ENCODE measurements at places on chromosomes 3 and 15. TPM values are rescaled to one million over a fixed set of nuclear protein-coding genes. Genes with fewer than 3 reads are reported as not detected.
A peak's percentile ranks its signal among the peaks of the same experiment; 100 is the strongest.

DNA sequence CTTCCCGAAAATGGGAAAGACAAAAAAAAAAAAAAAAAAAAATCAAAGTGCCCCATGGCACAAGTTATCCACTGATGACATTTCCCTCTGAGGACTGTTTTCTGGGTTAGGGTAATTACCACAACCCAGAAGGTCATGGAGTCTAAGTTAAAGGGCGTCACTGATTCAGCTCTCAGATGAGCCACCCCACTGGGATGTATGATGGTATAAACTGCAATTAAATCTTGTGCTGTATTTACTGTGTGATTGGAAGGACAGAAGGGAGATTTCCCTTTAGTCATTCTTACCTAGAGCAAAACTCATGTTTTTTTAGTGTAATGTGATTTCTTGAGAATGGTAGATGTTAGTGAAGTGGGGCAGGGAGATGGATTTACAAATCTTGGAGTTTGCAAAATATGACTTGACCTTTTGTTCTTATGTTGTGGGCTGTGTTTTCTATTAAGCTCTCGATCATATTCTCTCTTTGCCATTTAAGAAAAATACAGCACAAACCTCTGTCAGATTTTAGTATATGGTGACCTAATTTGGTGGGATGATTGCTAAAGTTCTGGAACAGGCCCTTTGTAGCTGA lies 244.2 kb downstream of the PTPRG start:
- no peak overlapping the region for H3K4me3 ChIP-seq
- DNase-seq = no peak
- H3K36me3 ChIP-seq = no peaks in the 10 kb centered on the region
- no peak overlapping the region for H3K27ac ChIP-seq
- H3K27me3 ChIP-seq = no peaks in the 10 kb centered on the region

- DNase-seq = no peak
- H3K36me3 ChIP-seq = no peaks in the 10 kb centered on the region
- H3K4me3 ChIP-seq = no peak overlapping the region
- H3K27ac ChIP-seq = no peak overlapping the region
- H3K4me1 ChIP-seq = peaks cover 14% of the 10 kb centered on the region
These were observed 11.6 kb upstream of the PLD1 start for GRCh38 chr3:171821778-171822358.

GRCh38 chr15:57090496-57090859 lies 172.0 kb downstream of the TCF12 start:
- H3K27ac ChIP-seq = no peak overlapping the region
- no peaks in the 10 kb centered on the region for H3K27me3 ChIP-seq
- peak; percentile 27 for DNase-seq
- no peaks in the 10 kb centered on the region for H3K4me1 ChIP-seq

DNA sequence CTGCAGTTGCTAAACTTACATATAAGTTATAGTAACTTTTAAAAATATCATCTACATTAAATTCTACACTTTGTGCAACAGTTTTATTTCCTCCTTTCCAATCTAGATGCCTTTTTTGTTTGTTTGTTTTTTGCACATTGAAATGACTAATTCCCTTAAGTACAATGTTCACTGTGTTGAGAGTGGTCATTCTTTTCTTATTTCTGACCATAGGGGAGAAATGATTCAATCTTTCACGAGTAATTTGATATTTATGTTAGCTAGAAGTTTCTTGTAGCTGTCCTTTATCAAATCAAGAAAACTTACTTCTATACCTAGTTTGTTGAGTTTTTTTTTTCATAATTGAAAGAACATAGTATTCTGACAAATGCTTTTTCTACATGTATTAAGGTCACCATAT lies 85.0 kb upstream of the CBLB start:
- H3K27me3 ChIP-seq = no peaks in the 10 kb centered on the region
- H3K4me1 ChIP-seq = peaks cover 3% of the 10 kb centered on the region
- no peak overlapping the region for H3K27ac ChIP-seq
- H3K4me3 ChIP-seq = no peak overlapping the region
- DNase-seq = no peak
- no peaks in the 10 kb centered on the region for H3K36me3 ChIP-seq

GRCh38 chr3:66665021-66665695 lies 164.3 kb upstream of the LRIG1 start:
- no peak overlapping the region for H3K4me3 ChIP-seq
- H3K4me1 ChIP-seq = no peaks in the 10 kb centered on the region
- no peak overlapping the region for H3K27ac ChIP-seq
- no peaks in the 10 kb centered on the region for H3K27me3 ChIP-seq
- no peaks in the 10 kb centered on the region for H3K36me3 ChIP-seq
- no peak for DNase-seq

DNA sequence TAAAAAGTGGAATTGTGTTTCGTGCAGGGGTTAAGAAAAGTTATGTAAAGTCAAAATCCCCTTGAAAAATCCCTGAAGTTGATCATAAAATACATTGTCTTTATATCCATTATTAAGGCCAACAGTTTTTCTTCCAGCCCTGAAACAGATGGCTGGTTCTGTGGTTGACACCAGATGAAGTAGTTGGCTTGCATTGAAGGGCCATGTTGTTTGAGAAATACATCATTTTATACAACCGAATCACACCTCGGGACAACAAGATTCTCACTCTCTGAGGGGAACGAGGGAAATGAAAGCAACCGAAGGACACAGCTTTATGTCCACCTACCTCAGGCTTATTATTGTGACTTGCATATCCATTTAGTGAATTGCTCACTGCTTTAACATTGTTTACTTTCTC lies 126.0 kb upstream of the MITF start:
- no peaks in the 10 kb centered on the region for H3K36me3 ChIP-seq
- H3K27me3 ChIP-seq = no peaks in the 10 kb centered on the region
- no peak overlapping the region for H3K27ac ChIP-seq
- no peak for DNase-seq

GRCh38 chr3:64890006-64890405 lies 202.2 kb upstream of the ADAMTS9 start:
- no peaks in the 10 kb centered on the region for H3K36me3 ChIP-seq
- H3K4me3 ChIP-seq = no peak overlapping the region
- DNase-seq = no peak
- no peaks in the 10 kb centered on the region for H3K4me1 ChIP-seq
- H3K27me3 ChIP-seq = no peaks in the 10 kb centered on the region

DNA sequence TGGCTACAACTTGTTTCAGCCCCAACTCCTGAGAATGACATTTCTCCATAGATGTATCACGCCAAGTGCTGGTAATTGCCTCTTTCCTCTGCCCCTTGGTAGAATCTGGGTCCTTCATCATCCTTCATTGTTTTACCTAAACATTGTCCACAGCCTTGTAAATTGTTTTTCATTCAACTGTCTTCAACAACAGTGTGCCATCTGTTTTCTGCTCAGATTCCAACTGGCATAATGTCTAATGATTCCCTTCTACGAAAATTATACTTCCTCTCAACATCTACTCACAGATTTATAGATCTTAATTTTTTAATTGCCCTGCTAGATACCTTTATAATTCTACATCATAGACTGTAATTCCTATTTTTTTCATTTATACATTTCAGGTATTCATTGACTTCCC lies 226.9 kb downstream of the TPRG1 start:
- H3K27ac ChIP-seq = no peak overlapping the region
- H3K4me1 ChIP-seq = no peaks in the 10 kb centered on the region
- no peak overlapping the region for H3K4me3 ChIP-seq

DNA sequence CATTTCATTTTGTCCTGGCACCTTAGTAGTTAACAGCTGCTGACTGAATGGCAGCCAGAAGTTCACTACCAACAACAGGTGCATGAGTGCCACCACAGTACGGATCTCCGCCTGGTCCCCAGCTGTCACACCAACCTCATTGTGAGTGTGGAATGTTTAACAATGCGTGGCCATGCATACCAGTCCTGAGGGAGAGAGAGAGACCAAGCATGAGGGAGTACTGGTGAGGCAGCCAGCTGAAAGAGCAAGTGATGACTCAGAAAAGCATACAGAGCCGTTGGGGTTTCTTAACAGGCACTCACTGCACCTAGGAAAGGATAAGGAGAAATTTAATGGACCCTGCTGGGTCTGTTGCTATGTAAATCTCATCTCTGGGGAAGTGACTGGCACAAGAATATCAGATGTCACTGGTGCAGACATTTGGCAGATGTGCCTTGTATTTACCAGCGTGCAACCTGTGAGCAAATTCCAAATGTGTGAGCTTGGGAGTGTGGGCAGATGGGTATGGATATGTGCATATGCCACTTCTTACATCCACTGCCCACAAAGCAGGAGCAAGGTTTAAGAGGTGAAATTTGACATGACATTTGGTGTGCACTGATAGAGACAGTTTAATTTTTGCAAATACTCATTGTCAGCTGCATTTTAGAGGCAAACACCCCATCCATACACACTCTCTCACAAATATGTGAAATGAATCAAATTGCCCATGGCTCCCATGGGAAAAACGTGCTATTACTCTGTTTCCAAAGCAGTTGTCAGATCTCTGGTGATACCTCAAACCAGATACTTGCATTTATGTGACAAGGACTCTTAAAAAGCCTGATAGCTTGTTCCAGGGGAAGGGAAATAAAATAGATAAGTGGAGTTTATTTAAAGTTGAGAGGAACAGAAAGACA lies 245.2 kb upstream of the ARPP21 start:
- H3K27me3 ChIP-seq = no peaks in the 10 kb centered on the region
- H3K4me3 ChIP-seq = no peak overlapping the region
- H3K4me1 ChIP-seq = no peaks in the 10 kb centered on the region
- DNase-seq = peak; percentile 34

- H3K4me1 ChIP-seq = no peaks in the 10 kb centered on the region
- no peak for DNase-seq
- H3K27me3 ChIP-seq = no peaks in the 10 kb centered on the region
- H3K4me3 ChIP-seq = no peak overlapping the region
These were observed 33.1 kb downstream of the CP start for GRCh38 chr3:149188494-149188893.

DNA sequence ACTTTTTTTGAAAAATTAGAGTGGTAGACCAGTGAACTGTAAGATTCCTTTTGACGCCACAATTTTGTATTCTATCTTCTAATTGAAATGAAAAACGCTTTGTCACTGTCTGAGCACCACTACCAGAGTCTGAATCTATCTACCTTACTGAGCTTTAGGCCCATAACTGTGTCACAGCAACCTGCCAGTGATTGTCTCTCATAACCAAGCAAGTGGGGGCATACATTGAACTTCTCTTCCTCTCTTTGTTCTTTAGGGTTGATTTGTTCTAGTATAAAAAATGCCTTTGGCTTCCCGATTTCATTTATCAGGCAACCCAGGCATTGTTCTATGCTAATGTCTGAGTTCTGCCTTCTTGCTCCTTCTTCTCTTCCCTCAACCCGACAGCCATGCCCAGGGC lies 142.6 kb downstream of the BBX start:
- H3K27me3 ChIP-seq = no peaks in the 10 kb centered on the region
- DNase-seq = no peak
- H3K4me1 ChIP-seq = peaks cover 28% of the 10 kb centered on the region

DNA sequence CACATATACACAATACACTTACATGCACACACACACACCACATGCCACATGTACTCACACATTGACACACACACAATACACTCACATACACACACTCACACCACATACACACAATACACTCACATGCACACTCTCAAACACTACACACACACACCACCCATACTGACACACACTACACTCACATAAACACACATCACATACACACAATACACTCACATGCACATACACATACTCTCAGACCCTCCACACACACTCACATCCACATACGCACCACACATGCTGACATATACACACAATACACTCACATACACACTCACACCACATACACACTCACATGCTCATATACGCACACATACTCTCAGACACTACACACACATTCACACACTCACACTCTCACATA lies 28.3 kb upstream of the KIF23 start:
- DNase-seq = no peak
- no peak overlapping the region for H3K4me3 ChIP-seq
- H3K4me1 ChIP-seq = peaks cover 5% of the 10 kb centered on the region

- H3K4me1 ChIP-seq = peaks cover 9% of the 10 kb centered on the region
- H3K36me3 ChIP-seq = peaks cover 11% of the 10 kb centered on the region
- H3K27me3 ChIP-seq = no peaks in the 10 kb centered on the region
- H3K27ac ChIP-seq = peak overlapping the region; percentile 49
- DNase-seq = peak; percentile 22
- H3K4me3 ChIP-seq = no peak overlapping the region
These were observed 60.3 kb downstream of the UBE3A start for GRCh38 chr15:25378501-25378901.

GRCh38 chr3:107315141-107315540 lies 62.1 kb upstream of the CCDC54 start:
- H3K27ac ChIP-seq = no peak overlapping the region
- no peaks in the 10 kb centered on the region for H3K4me1 ChIP-seq
- H3K4me3 ChIP-seq = no peak overlapping the region
- no peaks in the 10 kb centered on the region for H3K27me3 ChIP-seq
- H3K36me3 ChIP-seq = no peaks in the 10 kb centered on the region
- DNase-seq = peak; percentile 18

DNA sequence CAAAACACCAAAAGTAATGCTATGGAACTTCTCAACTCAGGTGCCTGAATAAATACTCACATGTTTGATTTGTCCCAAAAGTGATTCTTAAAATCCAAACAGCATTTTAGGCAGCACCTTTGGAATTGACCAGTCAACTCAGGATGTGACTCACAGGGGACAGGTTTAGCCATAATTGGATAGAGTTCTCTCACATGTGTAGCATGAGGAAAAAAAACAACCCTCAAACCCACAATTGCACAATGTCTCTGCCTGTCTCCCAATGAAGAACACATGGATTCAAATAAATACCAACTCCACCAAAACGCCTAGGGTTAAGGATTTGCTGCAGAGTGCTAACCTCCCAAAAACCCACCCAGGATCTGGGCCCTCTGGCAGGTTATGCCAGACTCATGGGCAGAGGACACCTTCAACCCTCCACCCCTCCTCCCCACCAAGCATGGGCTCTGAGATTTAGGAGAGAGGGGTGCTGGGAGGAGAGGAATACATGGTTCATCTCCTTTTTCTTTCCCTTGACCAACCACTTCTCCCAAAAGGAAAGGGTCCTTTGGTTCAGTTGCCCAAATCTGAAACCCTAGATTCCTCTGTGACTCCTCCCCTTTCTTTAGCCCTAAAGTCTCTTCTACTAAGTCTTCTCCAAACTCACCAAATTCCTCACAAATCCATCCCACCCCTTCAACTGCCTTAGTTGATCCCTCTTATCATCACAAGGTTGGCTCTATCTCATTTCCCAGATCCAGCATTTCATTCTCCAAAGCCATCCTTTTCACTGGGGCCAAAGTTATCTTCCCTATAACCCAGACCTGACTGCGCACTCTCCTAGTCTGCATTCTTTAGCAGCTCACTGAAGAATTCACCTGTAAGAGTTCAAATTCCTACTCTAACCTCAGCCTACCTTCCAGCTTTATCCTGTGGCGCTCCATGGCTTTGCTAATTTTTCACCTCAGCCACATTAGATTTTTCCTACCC lies 7.7 kb downstream of the RYK start:
- H3K27me3 ChIP-seq = no peaks in the 10 kb centered on the region
- peak; percentile 89 for DNase-seq
- H3K4me1 ChIP-seq = peaks cover 19% of the 10 kb centered on the region
- H3K4me3 ChIP-seq = no peak overlapping the region
- no peak overlapping the region for H3K27ac ChIP-seq

GRCh38 chr15:68691705-68692104 lies 112.9 kb downstream of the CORO2B start:
- DNase-seq = no peak
- no peaks in the 10 kb centered on the region for H3K36me3 ChIP-seq
- no peak overlapping the region for H3K4me3 ChIP-seq
- no peak overlapping the region for H3K27ac ChIP-seq
- H3K4me1 ChIP-seq = no peaks in the 10 kb centered on the region

Gene CHST13
- total RNA-seq = not detected

Gene ZSCAN2
- 13.5 TPM for total RNA-seq

Gene SOX14
- not detected for total RNA-seq

Gene TMEM89
- 0.36 TPM for total RNA-seq

Gene DZIP3
- 12.9 TPM for total RNA-seq

Gene CCK
- total RNA-seq = not detected

Gene SPESP1
- not detected for total RNA-seq

Gene SPINT1
- total RNA-seq = 30.1 TPM

Gene LRRC34
- 1.0 TPM for total RNA-seq

Gene FEZF2
- not detected for total RNA-seq
